ENCODE measurements at places on chromosomes 6 and 20.

DNA sequence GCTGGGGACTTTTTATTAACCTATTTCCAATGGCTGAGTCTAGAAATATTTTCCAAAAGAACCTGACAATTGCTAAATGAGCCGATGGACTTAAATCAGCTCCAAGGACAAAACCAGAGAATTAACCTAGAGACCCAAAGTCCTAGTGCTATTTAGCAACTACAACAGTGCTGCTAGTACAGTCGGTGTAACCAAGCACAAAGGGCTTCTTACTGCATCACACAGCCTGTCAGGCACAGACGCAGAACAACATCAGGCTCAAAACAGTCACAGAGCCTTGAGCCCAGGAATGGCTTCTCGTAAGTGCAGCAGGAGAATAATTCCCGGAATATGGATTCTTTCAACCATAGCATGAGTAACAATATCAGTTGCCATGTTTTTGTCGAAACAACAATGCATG is 70.0 kb downstream of the GFOD1 start:
- no peak for DNase-seq

- DNase-seq = peak; percentile 69
Measured at GRCh38 chr6:17281100-17281496, at the start of gene RBM24. Gene RBM24 (plus strand): TSS chr6:17281361. CDS start chr6:17281582, 221 bp downstream.

- DNase-seq = no peak
Measured at GRCh38 chr20:52076164-52076563, 115.4 kb downstream of the ZFP64 start.

- DNase-seq = no peak
Measured at GRCh38 chr20:36988494-36988966, 37.0 kb upstream of the SAMHD1 start.

Data from adrenal gland (tissue), 19 donors.